ENCODE measurements at places on chromosomes 12 and 14. TPM values are rescaled to one million over a fixed set of nuclear protein-coding genes. Genes with fewer than 3 reads are reported as not detected.

The POTEG gene
- not detected for total RNA-seq

The TBX3 gene
- 160 TPM for total RNA-seq

The IAPP gene
- total RNA-seq, result not detected

The EMC9 gene
- total RNA-seq, result 20.0 TPM

The GLIPR1L2 gene
- total RNA-seq, result 0.25 TPM

The NPFF gene
- total RNA-seq, result not detected

The SOX5 gene
- total RNA-seq, result 18.2 TPM

The APEX1 gene
- total RNA-seq, result 79.0 TPM

The IFNG gene
- total RNA-seq, result not detected

The ASB2 gene
- total RNA-seq, result 1.2 TPM
